Skeletal muscle tissue (tissue), 5 donors: ENCODE measurements at places on chromosomes 3 and 15. TPM values are rescaled to one million over a fixed set of nuclear protein-coding genes. Genes with fewer than 3 reads are reported as not detected.

CLDN16 gene
- total RNA-seq = under 0.01 TPM

CFAP91 gene
- total RNA-seq = under 0.01 TPM

HDC gene
- total RNA-seq = 2.1 TPM

MME gene
- total RNA-seq = 12.5 TPM

ITIH4 gene
- 4.2 TPM for total RNA-seq

RIOX2 gene
- total RNA-seq = 37.1 TPM
